ENCODE measurements at places on chromosomes 4 and X.

- DNase-seq = no peak
Observed at GRCh38 chrX:155505296-155505695, 46.9 kb upstream of the F8A3 start.

DNA sequence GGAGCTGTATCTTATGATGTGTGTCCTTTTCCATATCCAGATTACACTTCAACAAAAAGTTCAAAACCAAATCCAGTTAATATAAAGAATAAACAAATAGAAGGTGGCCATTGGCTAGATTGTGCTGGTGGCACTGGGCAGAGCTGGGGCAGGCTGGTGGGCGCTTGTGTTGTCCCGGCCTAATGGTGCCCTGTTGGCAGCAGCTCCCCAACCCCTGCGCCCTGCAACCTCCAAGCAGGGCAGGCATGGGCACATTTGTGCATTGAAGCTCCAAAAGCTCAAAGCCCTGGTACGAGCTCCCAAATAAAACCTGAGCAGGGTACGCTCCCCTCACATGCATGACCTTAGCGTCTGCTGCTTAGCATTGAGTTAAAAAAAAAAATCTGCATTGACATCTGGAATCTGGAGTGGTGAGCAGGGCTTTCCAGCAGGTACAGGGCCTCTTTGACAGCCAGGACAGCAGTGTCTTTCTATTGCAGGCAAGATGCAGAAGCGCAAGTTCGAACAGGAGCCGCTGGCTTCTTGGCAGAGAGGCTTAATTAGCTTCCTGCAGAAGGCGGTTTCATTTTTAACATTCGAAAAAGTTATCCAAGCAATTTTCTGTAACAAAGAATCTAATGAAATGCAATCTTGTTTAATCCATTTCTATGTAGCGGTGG, 25.9 kb upstream of the NYX start:
- no peak for DNase-seq

DNA sequence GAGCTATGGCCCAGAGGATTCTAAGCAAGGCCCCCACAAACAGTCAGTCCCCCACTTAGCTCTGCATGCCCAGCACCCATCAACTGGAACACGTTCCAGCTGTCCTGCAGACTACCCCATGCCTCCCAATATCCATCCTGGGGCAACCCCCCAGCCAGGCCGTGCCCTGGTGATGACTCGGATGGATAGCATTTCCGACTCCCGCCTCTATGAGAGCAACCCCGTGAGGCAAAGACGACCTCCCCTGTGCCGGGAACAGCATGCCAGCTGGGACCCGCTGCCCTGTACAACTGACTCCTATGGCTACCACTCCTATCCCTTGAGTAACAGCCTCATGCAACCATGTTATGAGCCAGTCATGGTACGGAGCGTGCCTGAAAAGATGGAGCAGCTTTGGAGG, 32.0 kb downstream of the LAS1L start:
- no peak for DNase-seq

GRCh38 chrX:152025656-152026440, 51.4 kb upstream of the GABRE start:
- no peak for DNase-seq

- no peak for DNase-seq
Observed at GRCh38 chr4:97643179-97643578, 500.1 kb downstream of the STPG2 start.

DNA sequence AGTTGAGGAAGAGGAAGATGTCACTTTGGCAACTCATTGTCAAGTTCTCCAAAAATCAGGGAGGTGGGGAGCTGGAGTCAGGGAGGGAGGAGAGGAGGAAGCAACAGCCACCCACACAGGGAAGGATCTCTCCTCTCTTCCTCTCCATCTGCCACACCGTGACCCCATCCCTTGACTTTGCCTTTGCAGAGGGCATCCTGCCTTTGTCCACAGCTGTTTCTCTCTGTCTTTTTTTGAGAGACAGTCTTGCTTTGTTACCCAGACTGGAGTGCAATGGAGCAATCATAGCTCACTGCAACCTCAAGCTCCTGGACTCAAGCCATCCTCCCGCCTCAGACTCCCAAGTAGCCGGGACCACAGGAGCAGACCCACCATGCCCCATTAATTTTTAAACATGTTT, 276.0 kb downstream of the SHOX start:
- DNase-seq = no peak

GRCh38 chrX:110450050-110450449, 91.4 kb downstream of the RTL9 start:
- DNase-seq = peak; percentile 15

GRCh38 chr4:74890341-74890740, 42.6 kb upstream of the PARM1 start:
- no peak for DNase-seq

GRCh38 chr4:114464726-114465272, 133.8 kb upstream of the UGT8 start:
- DNase-seq = no peak

Data from NCI-H187 treated with DMSO at 0.1 percent for 48 hours (cell line).